Vagina (tissue), 2 donors: ENCODE measurements at places on chromosomes 5 and 9. TPM values are rescaled to one million over a fixed set of nuclear protein-coding genes. Genes with fewer than 3 reads are reported as not detected.

GRCh38 chr9:3980771-3981170 is 319.1 kb downstream of the GLIS3 start:
- no peak for DNase-seq

DNA sequence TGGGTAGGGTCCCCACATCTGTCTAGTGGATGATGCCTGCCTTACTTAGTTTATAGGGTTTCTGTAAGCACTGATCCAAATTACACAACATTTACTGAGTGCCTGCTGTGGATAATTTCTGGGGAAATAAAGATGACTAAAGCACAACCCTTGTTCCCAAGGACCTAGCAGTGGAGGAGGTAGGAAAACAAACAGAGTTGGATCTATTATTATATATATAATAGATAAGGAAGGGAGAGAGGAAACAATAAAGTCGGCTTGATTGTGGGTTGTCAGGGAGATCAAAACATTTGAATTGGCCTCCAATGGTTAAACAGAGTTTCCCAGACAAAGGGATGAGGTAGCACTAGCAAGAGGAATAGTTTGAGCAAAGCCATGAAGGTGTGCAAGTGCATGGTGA is 14.0 kb downstream of the IL33 start:
- no peak for DNase-seq

DNA sequence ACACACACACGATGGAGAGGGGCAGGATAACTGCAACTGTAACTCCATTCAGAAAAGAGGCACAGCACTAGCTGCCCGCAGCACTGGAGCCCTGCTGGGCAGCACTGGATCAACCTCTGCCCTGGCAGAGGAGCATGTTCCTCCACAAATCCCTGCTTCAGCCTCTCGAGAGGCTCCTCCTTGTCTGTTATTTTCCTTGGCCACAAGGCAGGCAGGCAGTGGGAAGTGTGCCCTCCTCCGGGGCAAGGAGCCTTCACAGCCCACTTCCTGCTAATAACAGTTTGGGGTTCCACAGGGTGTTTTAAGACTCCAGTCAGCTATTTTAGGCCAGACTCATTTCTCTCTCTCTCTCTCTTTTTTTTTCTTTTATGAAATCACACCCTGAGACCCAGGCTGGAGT is 11.8 kb downstream of the FXN start:
- DNase-seq = no peak

DNA sequence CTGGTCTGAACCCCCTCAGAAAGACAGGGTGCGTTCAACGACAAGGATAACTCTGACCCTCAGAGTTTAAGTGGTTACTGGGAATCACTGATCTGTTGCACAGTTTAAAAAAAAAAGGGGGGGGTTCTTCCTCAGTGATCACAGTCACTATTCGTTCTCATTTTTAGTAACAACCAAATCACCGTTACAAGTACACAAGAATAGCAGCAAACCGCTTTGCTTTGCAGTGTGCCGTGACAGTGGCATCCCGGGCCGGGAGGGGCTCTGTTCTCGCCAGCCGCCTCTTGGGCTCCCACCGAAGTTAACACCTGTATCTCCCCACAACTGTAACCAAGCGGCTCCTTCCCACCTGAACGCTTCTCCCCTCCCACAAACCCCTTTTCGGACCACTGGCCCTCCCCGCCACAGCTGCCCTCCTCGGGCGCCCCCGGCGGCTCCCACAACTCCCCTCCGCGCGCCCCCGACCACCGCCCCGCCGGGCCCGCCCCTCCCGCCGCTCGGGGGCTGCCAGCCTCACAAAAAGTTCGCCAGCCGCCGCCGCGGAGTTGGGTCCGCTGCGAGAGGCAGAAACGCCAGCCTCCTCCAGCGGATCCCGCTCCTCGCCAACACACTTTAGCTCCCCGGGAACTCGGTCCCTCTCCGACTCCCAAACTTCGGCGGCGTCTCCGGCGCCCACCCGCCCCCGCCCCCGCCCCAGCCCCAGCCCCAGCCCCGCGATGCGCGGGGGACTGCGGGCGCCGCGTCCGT is 1.2 kb downstream of the SSBP2 start:
- DNase-seq = no peak

- no peak for DNase-seq
Measured at GRCh38 chr9:84318981-84319380, 21.6 kb downstream of the SLC28A3 start.

- no peak for DNase-seq
Measured at GRCh38 chr5:135183464-135183863, 149.4 kb upstream of the PITX1 start.

DNA sequence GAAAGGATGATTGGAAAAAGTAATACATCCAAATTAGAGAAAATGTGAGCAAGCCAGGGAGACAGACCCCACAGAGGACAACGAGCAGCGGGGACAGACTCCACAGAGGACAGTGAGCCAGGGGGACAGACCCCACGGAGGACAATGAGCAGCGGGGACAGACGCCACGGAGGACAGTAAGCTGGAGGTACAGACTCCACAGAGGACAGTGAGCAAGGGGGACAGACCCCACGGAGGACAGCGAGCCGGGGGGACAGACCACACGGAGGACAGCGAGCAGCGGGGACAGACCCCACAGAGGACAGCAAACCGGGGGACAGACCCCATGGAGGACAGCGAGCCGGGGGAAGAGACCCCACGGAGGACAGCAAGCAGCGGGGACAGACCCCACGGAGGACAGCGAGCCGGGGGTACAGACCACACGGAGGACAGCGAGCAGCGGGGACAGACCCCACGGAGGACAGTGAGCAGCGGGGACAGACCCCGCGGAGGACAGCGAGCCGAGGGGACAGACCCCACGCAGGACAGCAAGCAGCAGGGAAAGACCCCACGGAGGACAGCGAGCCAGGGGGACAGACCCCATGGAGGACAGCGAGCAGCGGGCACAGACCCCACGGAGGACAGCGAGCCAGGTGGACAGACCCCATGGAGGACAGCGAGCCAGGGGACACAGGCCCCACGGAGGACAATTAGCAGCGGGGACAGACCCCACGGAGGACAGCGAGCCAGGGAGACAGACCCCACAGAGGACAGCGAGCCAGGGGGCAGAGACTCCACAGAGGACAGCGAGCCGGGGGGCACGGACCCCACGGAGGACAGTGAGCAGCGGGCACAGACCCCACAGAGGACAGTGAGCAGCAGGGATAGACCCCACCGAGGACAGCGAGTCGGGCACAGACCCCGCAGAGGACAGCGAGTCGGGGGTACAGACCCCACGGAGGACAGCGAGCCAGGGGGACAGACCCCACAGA is 1.9 kb upstream of the ZDHHC11 start:
- no peak for DNase-seq

DNA sequence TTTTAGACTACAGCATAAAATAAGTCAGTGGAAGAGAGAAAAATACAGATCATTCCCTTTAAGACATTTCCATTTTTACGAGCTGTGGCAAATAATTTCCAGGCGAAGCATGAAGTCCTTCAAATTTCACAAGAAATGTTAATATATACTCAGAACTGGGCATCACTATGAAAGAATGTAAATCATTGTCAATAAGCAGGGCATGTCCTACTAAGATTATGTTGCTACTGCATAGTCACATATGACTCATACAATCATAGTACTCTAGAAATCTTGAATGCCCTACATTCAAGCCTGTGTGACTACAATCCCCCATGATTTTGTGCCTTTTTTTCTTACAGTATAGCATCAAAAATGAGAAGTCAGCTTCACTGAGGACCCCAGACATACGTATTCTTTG is 485.2 kb upstream of the FTMT start:
- DNase-seq = no peak

DNA sequence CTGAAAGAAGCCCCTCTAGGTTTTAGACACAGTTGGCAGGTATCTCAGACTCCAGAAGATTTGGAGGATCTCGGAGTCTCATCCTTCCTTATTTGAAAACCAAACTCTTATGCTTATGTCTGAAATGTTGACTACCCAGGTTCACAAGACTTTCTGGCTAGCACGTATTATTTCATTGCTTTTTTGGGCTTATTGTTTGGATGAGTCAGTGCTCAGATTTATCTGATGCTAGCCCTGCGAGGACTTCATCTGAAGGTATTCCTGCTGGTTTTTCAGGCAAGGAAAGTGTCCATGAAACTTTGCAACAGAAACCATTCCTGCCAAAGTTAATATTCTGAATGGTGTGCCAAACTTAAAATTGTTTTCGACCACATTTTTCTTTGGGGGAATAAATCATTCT is 8.5 kb downstream of the OSTF1 start:
- DNase-seq = no peak

DNA sequence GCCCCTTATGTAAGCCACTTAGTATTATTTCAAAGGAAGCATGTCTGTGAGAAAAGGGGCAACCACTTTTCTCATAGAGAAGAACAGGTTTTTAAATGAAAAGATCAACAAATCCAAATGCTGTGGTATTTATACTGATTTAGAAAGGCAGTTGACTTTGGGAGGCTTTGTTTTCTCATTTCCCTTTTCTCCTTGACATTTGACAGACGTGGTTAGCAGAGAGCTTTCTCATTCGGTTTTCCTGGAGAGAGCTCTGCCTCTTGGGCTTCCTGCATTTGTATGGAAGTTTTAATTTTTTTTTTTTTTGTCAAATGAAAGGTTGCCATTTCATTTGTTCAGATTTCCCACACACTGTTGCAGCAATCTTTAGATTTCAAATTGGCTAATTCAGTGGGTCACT is 62.5 kb downstream of the EXOSC2 start:
- no peak for DNase-seq

DNA sequence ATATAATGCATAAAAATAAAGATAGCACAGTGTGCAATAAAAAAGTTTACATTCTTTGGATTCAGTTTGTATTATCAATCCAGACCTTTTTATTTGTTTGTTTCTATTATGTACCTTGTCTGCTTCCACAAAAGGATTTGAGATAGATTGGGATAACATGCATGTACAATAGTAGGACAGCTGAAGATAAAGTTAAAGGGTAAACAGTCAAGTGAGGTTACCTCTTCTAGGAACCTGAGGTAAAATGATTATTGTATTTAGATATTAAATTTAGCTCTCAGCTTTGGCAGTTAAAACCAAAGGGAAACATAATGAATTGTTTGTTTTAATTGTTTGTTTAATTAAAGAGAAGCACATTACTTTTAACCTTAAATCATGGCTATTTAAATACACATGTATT is 81.7 kb downstream of the ZCCHC7 start:
- DNase-seq = no peak

DNA sequence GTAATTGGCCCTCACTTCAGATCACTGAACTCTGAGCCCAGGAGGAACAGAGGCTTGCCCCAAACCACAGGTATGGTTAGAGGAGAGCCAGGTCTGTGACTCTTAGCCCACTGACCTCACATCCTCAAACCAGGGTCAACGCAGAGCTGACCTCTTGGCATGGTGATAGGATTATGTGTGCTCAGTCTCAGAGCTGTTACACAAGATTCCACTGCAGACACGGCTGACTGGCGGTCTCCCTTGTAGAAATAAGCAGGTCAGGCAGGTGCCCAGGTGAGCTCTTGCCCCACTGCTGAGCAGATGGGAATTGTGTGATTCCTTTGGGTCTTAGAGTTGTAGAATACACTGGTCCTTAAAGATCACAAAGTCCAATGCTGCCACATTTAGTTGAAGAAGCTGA is 66.0 kb upstream of the PITX1 start:
- DNase-seq = no peak

The SLC12A7 gene
- 21.6 TPM for total RNA-seq

The KIF27 gene
- total RNA-seq = 6.1 TPM

- DNase-seq = no peak
Measured at GRCh38 chr9:110095776-110096175, 112.2 kb downstream of the C9orf152 start.

DNA sequence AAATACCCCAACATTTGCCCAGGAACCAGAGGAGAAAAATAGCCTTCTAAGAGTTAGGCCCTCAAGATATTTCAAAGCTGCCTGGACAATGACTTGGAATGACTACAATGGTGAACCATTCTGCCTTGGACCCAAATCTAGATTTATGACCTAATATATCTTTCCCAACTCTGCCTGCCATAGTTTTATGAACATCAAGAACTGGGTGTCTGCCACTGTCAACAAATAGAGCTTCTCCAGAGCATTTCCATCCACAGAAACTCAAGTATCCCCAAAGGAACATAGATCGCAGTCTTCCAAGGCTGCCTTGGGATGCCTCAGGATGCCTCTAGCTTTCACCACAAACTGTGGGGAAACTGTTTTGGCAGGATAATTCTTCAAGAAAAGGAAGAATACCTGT is 48.2 kb upstream of the NFIB start:
- DNase-seq = no peak

DNA sequence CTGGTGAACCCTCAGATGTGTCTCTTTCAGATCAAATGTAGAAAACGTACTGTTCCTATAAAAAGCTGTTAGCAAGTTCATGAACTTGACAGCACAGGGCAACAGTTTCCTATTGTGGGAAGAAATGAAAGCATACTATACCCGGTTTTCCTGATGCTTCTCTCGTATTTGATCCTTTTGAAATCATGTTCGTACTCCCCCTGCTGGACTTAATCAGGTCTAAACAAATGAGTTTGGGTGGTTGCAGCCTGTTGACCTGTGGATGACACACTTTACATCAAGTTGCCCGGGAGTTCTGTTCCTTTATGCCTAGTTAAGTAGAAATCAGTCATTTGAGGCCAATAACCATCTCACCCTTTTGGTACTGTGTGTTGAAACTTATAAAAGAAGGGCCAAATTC is 1992.3 kb downstream of the MAT2B start:
- DNase-seq = no peak

DNA sequence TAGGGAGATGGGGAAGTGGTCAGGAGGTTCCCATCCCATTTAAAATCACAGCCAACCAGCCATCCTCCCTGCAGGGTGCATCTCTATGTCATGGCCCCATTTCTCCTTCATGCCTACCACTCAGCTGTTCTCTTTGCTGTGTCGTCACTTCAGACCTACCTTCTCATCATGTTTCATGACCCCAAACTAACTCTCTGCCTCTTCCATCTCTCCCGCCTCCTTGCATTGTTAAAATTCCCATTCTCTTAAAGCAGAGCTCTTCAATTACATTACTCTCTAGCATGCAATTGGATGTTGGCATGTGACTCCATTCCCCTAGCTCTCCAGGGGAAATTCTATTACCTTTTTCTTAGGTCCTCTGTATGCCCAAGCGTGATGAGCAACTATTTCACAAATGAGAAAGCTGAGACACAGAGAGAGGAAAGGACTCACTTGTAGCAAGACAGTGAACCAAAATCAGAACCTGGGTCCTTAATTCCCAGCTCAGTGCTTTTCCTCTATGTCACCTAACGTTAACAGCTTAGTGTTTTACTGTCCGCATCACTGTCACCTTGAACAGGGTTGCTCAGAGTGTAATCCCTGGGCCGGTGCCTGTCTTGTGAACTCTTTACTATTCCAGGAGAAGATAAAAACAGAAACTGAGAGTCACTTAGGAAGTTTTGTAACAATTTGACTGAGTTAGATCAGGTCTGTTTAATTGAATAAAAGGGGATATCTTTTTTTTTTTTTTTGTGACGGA is 28.1 kb downstream of the PDE6A start:
- no peak for DNase-seq

- no peak for DNase-seq
Measured at GRCh38 chr5:112929336-112930081, 7.5 kb upstream of the REEP5 start.

GRCh38 chr5:91707521-91707841 is 324.4 kb upstream of the ARRDC3 start:
- DNase-seq = no peak

The FOXI1 gene
- total RNA-seq = not detected
